HCEC 1CT (cell line): ENCODE measurements at places on chromosomes 6 and 20.

DNA sequence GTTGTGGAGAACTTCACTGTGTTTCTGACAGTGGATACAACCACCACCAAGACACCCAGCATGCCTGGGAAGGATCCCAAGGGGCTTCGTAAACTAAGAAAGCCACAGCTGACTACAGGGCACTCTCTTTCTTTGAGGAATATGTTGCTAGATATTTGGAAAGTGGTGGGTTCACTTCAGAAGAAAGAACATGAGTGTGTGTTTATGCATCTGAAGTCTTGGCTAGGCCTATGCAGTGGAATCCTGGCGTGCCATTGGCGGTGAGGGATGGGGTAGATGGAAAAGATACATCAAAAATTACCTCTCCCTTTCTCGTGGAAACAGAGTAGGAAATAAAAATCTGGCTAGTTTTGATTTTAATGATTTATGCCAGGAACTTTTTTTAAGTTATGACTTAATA is 187.7 kb downstream of the PDE7B start:
- DNase-seq = no peak

GRCh38 chr6:155974811-155975323 is 519.2 kb upstream of the NOX3 start:
- DNase-seq = no peak

GRCh38 chr6:15962449-15962764 is 166.5 kb upstream of the MYLIP start:
- DNase-seq = peak; percentile 49

- DNase-seq = no peak
These were observed 42.1 kb downstream of the PLCB4 start for GRCh38 chr20:9110916-9111432.

GRCh38 chr6:68760941-68761676 is 126.0 kb downstream of the ADGRB3 start:
- no peak for DNase-seq

GRCh38 chr20:9119776-9120175 is 50.9 kb downstream of the PLCB4 start:
- no peak for DNase-seq

GRCh38 chr6:117028256-117028655 is 151.2 kb downstream of the RFX6 start:
- DNase-seq = no peak

DNA sequence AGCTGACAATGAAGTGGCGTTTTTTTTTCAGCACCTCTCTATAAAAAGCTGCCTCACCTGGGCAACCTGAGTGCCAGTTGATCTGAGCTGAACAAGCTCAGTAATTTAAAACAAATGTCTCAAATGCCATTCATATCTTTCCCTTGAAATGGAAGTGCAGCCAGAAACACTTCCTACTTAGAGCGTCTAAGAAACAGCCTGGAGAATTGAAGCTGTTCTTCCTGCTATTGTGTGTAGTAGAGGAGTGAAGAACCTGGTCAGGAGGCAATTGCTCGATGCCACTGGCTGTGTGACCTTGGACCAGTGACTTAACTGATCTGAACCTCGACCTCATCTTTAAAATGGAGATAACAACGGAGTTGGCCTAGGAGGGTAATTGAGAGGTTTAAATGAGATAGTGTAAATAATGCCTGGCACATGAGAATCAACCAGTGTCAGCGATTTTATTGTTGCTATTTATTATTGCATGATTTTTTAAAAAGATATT is 95.4 kb upstream of the FOXQ1 start:
- no peak for DNase-seq

GRCh38 chr6:170344631-170345576 is 38.3 kb downstream of the FAM120B start:
- peak; percentile 53 for DNase-seq

DNA sequence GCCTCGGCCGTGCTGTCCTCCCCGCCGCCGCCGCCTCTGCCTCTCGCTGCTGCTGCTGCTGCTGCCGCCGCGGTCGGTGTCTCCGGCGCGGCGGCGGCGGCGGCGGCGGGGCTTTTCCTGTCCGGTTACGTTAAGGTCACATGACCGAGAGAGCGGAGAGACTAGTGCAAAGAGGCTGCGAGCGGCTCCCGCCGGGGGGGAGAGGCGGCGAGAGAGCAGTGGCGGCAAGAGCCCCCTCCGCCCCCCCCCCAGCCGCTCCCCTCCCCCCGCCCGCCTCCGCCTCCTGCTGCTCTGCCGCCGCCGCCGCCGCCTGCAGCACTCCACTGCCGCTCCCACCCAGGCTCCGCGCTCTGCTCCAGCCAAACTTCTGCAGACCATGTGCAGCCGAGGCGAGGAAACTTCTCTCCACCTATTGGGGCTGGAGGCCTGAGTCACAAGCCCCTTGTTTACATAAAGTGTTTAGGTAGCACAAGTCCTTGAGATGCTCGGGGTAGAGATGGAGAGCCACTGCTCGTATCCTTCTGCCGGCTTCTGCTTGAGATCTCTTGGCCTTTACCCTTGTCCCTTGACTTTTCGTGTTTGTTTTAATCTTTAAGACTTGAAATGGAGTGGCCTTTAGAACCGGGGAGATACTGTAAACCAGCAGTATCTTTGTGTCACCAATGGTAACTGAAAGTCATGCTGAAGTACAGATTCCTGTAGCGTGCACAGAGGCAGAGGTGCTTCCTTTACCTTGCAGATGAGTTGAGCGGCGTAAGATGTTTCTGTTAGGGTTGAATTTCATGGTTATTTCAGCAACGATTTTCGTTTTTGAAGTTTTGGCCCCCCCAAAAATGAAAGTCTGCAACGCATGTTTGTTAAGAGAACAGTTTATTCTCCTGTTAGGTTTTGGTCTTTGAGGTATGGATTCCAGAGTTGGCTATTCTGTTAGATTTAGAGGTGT is at the start of gene ZBTB2:
ZBTB2 (minus strand) TSS at position 89 of the 943 bp plus-strand sequence. CDS start 17,922 bp downstream, outside the sequence.
- DNase-seq = peak; percentile 77

DNA sequence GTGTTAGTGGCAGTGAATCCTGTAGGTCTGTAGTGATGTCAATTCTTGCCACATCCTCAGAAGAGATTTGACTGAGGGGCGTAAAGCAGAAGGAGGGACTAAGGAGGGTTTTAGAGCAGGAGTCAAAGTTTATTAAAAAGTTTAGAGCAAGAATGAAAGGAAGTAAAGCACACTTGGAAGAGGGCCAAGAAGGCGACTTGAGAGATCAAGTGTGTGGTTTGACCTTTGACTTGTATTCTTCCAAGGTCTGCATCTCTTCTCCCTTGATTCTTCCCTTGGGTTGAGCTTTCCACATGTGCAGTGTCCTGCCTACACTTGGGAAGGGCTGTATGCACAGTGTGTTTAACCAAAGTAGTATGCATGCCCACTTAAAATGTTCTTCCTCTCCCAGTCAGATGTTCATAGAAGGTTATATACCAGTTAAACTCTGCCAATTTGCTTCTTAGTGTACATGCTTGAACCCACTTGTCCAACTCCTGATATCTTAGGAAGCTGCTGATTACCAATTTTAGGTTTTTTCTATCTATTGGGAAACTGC is 627.6 kb downstream of the MMUT start:
- peak; percentile 40 for DNase-seq

- DNase-seq = no peak
These were observed 95.1 kb upstream of the IYD start for GRCh38 chr6:150273457-150274309.

- DNase-seq = peak; percentile 93
These were observed 102.6 kb downstream of the COL21A1 start for GRCh38 chr6:56144538-56145324.

DNA sequence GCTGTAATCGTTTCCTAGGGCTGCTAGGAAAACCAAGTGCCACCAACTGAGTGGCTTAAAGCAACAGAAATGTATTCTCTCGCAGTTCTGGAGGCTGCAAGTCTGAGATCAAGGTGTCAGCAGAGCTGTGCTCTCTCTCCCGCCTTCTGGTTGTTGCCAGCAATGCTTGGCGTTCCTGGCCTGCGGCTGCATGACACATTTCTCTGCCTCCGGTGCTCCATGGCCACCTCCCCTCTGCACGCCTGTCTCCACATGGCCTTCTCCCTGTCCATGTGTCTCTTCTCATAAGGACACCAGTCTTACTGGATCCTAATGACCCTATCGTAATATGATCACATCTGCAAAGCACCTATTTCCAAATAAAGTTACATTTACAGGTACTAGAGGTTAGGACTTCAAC is 91.7 kb upstream of the AKAP12 start:
- DNase-seq = no peak

GRCh38 chr6:90431576-90431975 is 134.9 kb upstream of the BACH2 start:
- DNase-seq = no peak

- DNase-seq = no peak
These were observed 118.5 kb downstream of the SYCP2 start for GRCh38 chr20:59814840-59815340.

- no peak for DNase-seq
These were observed 283.2 kb upstream of the HSF2 start for GRCh38 chr6:122116119-122116834.

DNA sequence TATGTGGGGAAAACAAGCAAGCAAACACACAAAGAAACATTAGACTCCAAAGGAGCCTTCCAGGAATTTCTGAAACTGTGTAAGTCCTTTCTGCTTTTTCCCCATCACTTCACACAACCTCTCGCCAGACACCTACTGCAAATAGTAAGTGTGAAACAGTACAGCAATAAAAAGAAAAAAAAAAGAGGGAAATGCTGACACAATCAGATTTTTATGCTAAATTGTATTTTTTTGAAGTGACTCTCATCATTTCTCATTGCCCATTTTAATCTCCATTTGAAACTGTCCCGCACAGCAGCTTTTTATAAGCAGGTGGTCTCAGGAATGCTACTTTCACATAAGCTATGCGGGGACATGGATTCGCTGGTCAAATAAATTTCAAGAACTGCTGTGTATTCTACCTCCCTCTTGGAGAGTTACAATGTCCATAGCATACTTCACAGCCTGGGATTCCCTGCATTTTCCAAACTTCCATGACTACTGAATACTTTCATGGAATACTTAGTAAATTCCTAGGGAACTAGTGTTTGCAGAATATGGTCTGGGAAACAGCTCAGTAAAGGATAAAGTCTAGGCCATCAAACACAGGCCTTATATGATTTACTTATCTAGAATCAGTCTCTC is 139.9 kb upstream of the TSHZ2 start:
- no peak for DNase-seq

DNA sequence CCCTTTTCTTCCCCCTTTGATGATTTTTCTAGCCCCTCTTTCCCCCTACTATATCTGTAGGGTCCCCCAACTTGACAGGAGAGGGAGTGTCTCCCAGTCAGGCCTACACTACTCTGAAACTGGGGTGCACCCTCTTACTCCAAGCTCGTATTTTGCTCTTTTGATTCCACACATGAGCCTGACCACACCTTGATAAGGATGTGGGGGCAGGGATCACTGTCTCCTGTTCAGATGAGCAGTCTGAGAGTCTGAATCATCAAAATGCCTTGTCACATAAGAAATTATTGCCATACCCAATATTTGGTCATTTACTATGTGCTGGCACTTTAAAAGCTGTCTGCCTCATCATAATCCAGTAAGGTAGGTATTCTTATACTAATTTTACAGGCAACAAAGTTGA is 15.9 kb downstream of the PNPLA1 start:
- no peak for DNase-seq

- DNase-seq = peak; percentile 33
These were observed 320.2 kb upstream of the JARID2 start for GRCh38 chr6:14925699-14926026.

GRCh38 chr20:32920066-32920465 is 61.3 kb downstream of the EFCAB8 start:
- no peak for DNase-seq

- no peak for DNase-seq
These were observed 241.1 kb upstream of the TSHZ2 start for GRCh38 chr20:52731093-52731492.

GRCh38 chr20:48619126-48620101 is 208.4 kb downstream of the PREX1 start:
- no peak for DNase-seq

DNA sequence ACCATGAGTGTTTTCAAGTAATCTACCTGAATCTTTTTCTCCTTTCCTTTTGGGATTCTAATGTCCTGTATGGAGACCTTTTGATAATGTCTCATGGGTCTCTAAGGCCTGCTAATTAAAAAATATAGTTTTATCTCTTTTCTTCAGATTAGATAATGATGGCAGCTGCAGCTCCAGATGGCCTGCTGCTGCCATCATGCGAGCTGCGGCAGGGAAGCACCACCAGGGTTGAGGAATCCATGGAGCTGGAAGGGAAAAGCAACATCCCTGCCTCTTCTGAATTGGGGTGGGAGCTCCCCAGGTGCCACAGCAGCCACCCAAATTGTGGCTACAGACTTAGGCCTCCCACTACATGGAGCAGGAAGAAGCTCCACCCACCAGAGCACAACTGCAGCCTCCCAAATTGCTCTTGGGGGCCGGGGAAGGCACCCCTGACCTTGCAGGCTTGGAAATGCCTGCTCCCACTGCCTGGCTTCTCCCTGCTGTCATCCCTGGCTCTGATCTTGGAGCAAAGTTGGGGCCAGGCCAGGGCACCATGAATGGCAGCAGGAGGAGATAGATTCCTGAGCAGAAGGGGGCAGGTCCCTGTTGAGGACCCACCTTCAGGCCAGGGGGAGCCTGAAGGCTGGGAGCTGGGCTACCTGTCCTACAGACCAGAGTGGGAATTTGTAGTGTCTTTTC is 189.6 kb upstream of the MAN1A1 start:
- no peak for DNase-seq

DNA sequence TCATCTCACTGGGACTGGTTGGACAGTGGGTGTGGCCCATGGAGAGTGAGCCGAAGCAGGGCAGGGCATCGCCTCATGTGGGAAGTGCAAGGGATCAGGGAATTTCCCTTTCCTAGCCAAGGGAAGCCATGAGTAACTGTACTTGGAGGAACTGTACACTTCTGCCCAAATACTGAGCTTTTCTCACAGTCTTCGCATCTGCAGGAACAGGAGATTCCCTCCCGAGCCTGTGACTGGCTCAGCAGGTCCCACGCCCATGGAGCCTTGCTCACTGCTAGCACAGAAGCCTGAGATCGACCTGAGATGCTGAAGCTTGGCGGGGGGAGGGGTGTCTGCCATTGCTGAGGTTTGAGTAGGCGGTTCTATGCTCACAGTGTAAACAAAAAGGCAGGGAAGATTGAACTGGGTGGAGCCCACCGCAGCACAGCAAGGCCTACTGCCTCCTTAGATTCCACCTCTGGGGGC is 10.4 kb upstream of the CALHM5 start:
- no peak for DNase-seq

- no peak for DNase-seq
These were observed 3.2 kb downstream of the SNRNP48 start for GRCh38 chr6:7593229-7593628.

- DNase-seq = no peak
These were observed 9.0 kb downstream of the OR2W1 start for GRCh38 chr6:29035951-29036350.
